ENCODE measurements at places on chromosomes 12 and 14. TPM values are rescaled to one million over a fixed set of nuclear protein-coding genes. Genes with fewer than 3 reads are reported as not detected.

The C12orf60 gene
- 3.8 TPM for polyA plus RNA-seq

The PIANP gene
- 2.1 TPM for polyA plus RNA-seq

The SCAF11 gene
- polyA plus RNA-seq, result 18.4 TPM

The KRT73 gene
- polyA plus RNA-seq, result not detected

The LRRK2 gene
- 0.54 TPM for polyA plus RNA-seq

The FOXN4 gene
- 0.14 TPM for polyA plus RNA-seq

The KLRC2 gene
- 3.7 TPM for polyA plus RNA-seq

The ANO4 gene
- 11.1 TPM for polyA plus RNA-seq

The SERPINA3 gene
- polyA plus RNA-seq, result not detected

The DPF3 gene
- 2.9 TPM for polyA plus RNA-seq

The GLI1 gene
- 4.2 TPM for polyA plus RNA-seq

The SLC38A2 gene
- 143 TPM for polyA plus RNA-seq

The KIF5A gene
- polyA plus RNA-seq, result 58.8 TPM

The CD27 gene
- polyA plus RNA-seq, result not detected

The NRIP2 gene
- not detected for polyA plus RNA-seq

The NOVA1 gene
- 121 TPM for polyA plus RNA-seq

The PLBD1 gene
- polyA plus RNA-seq, result not detected

The CLEC1A gene
- not detected for polyA plus RNA-seq

The IRAK3 gene
- 0.70 TPM for polyA plus RNA-seq

The TAS2R42 gene
- not detected for polyA plus RNA-seq

The HOTAIR gene
- not detected for polyA plus RNA-seq

The FOXM1 gene
- polyA plus RNA-seq, result 0.31 TPM

The CCNB1IP1 gene
- polyA plus RNA-seq, result 67.2 TPM

The GYS2 gene
- 0.14 TPM for polyA plus RNA-seq

The SETD1B gene
- 3.2 TPM for polyA plus RNA-seq

The ART4 gene
- not detected for polyA plus RNA-seq

The BICDL1 gene
- 198 TPM for polyA plus RNA-seq

The SLCO1A2 gene
- polyA plus RNA-seq, result not detected

The SLC38A4 gene
- polyA plus RNA-seq, result not detected

The CLSTN3 gene
- 61.0 TPM for polyA plus RNA-seq

The SERPINA1 gene
- not detected for polyA plus RNA-seq

The CD163 gene
- polyA plus RNA-seq, result not detected

The HNF1A gene
- polyA plus RNA-seq, result not detected

The TPPP2 gene
- polyA plus RNA-seq, result not detected

The DLGAP5 gene
- polyA plus RNA-seq, result 2.0 TPM

The KNTC1 gene
- polyA plus RNA-seq, result 16.2 TPM

The PTCSC3 gene
- polyA plus RNA-seq, result not detected

The RIC8B gene
- 30.0 TPM for polyA plus RNA-seq

The YAF2 gene
- 31.1 TPM for polyA plus RNA-seq

The TMEM52B gene
- polyA plus RNA-seq, result not detected
